Esophagus muscularis mucosa (tissue), 4 donors: ENCODE measurements at places on chromosomes 2 and 18. TPM values are rescaled to one million over a fixed set of nuclear protein-coding genes. Genes with fewer than 3 reads are reported as not detected.

GRCh38 chr2:45332094-45332493 is 279.0 kb downstream of the SRBD1 start:
- DNase-seq: no peak
- H3K36me3 ChIP-seq: no peaks in the 10 kb centered on the region
- no peaks in the 10 kb centered on the region for H3K27me3 ChIP-seq
- H3K4me3 ChIP-seq: no peak overlapping the region

DNA sequence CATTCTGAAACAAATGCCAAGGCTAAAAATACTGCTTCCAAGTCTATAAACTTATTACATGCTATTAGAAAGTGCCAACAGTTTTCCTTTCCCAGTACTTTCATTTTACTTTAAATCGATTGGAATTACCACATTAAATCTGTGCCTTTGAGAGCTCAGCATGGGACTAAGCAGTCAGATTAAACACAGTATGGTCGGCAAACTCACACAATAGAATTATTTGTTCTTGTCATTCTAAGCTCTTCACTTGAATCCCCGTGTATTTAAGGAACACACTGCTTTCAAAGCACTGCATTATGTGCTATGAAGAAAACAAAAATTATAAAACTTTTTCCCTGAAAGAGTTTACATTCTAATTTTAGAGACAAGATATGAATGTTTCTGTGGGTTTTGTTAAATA is 444.4 kb upstream of the SLC39A10 start:
- no peaks in the 10 kb centered on the region for H3K36me3 ChIP-seq
- H3K27ac ChIP-seq: no peak overlapping the region
- peak overlapping the region; percentile 9 for H3K4me3 ChIP-seq
- no peak for DNase-seq

DNA sequence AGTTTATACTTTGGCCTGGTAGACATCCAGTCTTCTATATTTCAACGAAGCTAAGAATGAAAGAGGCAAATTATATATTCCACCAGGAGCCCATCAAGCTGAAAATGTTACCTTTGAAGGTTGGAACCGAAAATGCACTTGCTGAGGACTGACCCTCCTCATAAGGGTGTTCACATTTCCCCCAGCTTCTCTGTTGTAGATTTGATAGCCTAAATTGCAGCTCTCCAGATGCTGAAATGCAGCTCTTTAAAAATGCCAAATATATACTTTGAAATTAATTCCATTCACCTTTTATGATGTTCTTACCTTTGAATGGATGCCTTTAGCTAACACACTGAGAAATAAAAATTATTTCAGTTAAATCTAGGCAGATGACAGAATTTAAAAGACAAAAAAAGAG is 1.8 kb upstream of the FIGN start:
- peak overlapping the region; percentile 87 for H3K4me3 ChIP-seq
- no peak for DNase-seq
- H3K27ac ChIP-seq: peak overlapping the region; percentile 98
- peaks cover 12% of the 10 kb centered on the region for H3K4me1 ChIP-seq

DNA sequence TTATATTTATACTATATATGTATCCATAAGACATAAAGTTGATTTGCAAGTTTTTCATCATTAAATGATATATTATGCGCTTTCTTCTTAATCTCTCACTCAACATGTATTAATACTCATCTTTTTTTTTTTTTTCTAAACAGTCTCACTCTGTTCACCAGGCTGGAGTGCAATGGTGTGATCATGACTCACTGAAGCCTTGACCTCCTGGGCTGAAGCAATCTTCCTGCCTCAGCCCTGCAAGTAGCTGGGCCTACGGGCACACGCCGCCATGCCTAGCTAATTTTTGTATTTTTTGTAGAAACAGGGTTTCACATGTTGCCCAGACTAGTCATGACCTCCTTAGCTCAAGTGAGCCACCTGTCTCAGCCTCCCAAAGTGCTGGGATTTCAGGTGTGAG is 51.4 kb upstream of the MAP4K3 start:
- no peak overlapping the region for H3K4me3 ChIP-seq
- H3K36me3 ChIP-seq: no peaks in the 10 kb centered on the region
- no peak for DNase-seq
- H3K27ac ChIP-seq: no peak overlapping the region
- H3K27me3 ChIP-seq: no peaks in the 10 kb centered on the region

GRCh38 chr2:635687-636621 is 41.3 kb downstream of the TMEM18 start:
- DNase-seq: peak; percentile 68
- no peak overlapping the region for H3K27ac ChIP-seq
- no peaks in the 10 kb centered on the region for H3K27me3 ChIP-seq
- H3K4me1 ChIP-seq: peaks cover 8% of the 10 kb centered on the region

Gene CYP27A1
- total RNA-seq: 26.3 TPM

Gene SCN7A
- 66.9 TPM for total RNA-seq
